ENCODE measurements at places on chromosomes 3 and 15.

DNA sequence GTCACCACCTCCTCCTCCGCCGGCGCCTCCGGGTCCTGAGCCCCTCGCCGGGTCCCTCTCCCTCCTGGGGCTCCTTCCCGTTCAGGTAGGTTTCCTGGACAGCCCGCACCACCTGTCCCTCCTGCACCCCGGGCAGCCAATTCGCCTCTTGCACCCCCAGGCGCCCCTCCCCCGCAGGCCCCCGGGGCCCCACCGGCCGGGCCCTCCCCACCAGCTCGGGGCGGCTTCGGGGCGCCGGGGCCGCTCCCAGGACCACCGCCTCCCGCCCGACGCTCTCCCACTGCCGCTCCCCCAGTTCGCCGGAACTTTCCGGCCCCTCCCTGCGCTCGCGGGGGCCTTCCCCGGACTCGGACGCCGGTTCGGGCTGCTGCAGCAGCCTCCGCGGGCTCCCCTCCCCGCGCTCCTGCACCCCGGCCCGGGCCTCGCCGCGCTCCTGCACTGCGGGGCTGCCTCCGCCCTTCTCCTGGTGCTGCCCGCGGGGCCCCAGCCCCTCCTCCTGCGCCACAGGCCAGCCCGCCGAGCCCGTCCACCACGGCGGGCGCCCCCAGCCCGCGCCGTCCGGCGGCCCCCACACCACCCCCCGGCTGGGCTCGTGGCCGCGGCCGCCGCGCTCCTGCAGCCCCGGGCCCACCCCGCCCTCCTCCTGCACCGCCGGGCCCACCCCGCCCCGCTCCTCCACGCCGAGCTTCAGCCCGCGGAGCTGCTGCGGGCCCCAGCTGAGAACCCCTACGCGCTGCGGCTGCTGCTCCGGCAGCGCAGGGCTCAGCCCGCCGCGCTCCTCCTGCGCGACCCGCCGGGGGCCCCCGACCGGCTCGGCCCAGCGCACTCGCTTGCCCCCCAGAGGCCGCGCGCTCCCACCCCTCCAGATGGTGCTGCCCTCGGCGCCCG is 587 bp upstream of the TNK2 start:
- DNase-seq = peak; percentile 38

DNA sequence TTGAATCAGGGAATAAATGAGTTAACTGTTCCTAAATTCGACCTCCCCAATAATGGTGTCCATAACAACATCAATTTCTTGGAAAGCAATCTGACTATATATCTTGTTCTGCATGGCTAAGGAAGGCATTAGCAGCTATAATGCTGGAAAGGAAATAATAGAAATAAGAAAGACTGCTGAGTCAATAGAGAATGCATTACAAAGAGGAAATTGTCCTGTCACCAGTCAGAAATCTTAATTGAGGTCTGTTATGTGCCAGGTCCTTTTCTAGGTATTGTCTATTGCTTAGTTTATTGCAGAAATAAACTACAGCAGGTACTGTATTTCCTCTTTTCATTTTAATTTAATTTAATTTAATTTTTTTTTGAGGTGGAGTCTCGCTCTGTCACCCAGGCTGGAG is 5.9 kb upstream of the PPP1R2 start:
- DNase-seq = no peak

DNA sequence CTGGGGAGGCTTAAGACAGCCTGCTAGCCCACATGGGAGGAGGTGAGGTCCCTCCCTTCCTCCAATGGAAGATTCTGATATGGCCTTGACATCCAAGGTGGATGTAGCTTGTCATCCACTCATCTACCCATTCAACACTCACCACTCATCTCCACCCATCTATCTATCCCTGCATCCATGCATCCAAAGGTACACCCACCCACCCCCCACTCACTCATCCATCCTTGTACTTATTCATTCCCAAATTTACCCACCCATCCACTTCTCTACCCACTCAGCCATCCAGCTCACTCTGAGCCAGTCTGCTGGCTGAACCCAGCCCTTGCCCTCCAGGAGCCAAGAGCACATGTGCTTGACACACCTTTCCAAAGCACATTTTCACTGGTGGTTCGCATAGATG is 189.7 kb downstream of the TLE3 start:
- no peak for DNase-seq

GRCh38 chr3:127556565-127556964 is 34.0 kb downstream of the TPRA1 start:
- no peak for DNase-seq

- no peak for DNase-seq
These were observed 138.2 kb downstream of the TPRA1 start for GRCh38 chr3:127452321-127452821.

DNA sequence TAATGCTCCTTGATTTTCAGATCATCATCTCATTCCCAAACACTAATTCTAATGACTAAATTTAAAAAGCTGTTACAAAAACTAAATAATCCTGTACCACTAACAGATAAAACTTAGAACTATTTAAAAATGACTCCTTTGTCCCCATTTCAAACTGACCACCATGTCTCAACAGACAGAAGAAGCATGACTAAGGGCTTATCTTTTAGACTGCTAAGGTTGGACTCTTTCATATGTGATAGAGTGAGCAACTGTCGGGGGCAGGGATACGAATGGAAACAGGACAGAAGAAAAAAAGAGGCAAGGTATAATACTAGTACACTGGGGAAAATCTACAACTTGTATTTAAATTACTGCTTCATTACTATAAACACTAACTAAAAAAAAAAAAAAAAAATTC is 23.3 kb downstream of the SNX4 start:
- DNase-seq = no peak

- DNase-seq = no peak
These were observed 15.0 kb downstream of the KAT2B start for GRCh38 chr3:20055020-20055775.

- DNase-seq = no peak
These were observed 111.7 kb downstream of the DNAJB8 start for GRCh38 chr3:128354788-128355542.

DNA sequence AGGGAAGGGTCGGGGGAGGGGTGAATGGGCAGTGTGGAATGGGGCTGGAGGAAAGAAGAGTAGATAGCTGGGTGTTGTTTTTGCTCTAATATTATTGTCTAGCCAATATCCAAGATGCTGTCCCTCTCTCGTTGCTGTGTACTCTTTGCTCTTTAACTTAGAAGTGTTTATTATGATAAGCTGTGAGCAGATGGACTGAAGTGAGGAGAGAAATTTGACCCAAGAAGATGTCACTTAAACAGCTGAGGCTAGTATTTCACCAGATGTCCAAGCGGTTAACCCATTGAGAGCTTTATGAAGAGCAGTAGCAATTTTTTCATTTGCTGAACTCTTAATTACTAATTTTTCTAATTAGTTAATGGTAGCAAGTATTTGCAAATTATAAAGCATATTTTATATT is 212.2 kb upstream of the TP63 start:
- DNase-seq = no peak

DNA sequence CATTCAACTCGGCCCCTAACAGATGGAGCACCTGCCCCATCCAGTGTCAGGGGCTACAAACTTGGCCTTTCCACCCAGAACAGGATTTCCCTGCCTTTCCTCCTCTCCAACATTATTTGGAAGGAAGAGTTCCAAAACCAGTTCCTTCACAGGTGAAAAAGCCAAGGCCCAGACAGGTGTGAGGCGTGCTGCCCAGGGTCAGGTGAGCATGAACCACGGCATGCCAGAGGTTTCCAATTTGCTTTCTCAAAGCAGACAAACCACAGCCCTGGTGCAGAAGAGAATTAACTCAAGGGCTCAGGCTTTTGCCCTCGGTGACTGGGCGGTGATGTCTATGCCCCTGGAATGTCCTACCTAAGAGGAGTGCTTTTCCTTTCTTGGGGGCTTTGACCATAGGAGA is 43.2 kb downstream of the LDHAL6B start:
- no peak for DNase-seq

- DNase-seq = no peak
These were observed 56.3 kb upstream of the FSTL1 start for GRCh38 chr3:120506828-120507774.

DNA sequence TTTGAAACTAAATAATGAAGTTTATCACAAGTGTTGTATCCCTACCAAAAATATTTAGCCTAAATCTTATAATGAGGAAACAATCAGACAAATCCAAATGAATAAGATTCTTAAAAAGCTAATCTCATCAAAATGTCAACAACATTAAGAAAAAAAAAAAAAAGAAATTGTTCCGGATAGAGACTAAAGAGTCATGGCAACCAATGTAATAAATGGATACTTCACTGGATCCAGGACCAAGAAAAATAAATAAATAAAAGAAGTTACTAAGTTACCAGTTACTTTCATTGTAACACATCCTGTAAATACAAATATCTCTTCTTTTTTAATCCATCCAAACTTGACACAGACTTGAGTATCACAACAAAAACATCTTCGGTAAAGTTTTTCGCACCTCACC is 607 bp downstream of the MRPL47 start:
- DNase-seq = no peak

DNA sequence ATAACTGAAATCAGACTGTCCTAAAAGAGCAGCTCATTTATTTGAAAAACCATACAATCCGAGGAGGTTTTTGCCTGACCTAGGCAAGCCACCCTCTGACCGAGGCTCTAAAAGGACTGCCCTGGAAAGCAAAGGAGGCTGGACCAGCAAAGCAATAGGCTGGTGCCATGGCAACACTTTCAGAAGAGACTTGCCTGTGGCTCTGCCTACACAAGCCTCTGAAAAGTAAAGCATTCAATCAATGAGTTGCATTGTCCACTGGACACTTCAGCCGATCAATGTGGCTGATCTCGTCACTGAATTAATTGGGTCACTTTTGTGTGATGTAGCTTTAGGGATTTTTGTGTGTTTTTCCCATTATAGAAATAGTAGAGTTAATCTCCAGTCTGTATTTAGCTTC is 99.1 kb upstream of the SEMA6D start:
- DNase-seq = no peak

- no peak for DNase-seq
These were observed 594.1 kb downstream of the FGF12 start for GRCh38 chr3:192133271-192133670.

- no peak for DNase-seq
These were observed 6.8 kb upstream of the NCKIPSD start for GRCh38 chr3:48692551-48692950.

DNA sequence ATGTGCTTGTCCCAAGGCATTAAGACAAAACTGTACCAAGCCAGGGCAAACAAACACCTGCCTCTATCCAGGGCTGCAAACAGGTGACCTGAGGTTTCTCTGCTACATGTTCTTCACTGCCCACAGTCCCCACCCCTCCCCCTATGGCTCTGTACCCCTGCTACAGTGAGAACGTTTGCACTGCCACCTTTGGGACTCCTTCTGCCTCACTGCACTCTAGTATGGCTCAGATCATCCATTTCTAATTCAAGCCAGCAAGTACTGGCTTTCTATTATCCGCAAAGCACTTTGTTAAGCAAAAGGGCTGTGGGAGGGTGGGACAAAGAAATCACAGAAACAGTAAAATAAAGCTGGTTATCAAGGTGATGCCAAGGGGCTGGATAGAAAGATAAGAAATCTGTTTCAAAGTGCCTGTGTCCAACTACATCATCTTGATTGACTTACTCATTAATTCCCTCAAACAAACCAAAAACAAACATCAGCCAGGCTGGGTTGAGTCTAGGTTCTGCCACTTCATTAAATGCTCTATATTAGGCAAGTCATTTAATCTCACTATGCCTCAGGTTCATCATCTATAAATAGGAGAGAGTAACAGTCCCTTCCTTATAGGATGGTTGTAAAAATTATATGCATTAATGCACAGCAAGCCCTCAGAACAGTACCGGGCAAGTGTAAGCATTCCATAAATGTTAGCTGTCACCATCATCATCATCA is 95.3 kb downstream of the PDZRN3 start:
- DNase-seq = no peak

DNA sequence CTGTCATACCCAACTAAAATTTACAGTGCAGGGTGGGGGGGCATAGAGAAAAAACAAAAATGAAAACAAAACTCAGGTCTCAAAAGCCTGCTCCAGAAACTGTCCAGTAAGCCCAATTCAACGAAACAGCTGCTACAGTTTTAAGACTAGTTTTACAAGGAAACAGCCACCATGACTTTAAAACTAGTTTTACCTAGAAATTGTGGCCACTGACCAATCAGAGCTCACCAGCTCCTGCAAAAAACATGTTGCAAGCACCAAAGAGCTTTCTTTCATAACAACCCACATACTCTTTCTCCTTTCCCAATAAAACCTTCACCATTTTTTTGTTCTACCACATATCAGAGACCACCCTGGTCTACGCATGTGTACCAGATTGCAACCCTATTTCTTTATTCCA is 7.3 kb upstream of the CFAP91 start:
- DNase-seq = no peak

Measured in bone marrow (tissue), 2 donors.